ENCODE measurements at places on chromosomes 6 and 20.

DNA sequence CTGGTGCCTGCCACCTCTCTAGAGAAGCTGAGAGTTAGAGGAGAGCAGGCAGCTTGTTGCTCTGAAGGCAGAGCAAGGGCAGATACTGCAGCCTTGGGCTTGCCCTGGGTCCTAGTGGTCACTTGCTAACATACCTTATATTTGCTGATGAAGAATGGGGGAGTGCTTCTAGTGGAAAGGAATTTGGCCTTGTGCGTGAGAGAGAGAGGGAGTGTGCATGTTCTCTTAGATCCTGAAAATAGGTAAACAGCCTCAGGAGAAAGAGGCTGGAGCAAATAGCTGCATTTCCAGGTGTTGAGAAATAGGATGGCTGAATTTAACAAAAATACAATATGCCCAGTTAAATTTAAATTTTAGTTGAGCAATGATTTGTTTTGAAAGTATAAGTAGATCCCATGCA, 724.5 kb upstream of the FLRT3 start:
- DNase-seq, result no peak

- DNase-seq, result peak; percentile 58
Observed at GRCh38 chr6:27280064-27280539, 32.0 kb downstream of the POM121L2 start.

DNA sequence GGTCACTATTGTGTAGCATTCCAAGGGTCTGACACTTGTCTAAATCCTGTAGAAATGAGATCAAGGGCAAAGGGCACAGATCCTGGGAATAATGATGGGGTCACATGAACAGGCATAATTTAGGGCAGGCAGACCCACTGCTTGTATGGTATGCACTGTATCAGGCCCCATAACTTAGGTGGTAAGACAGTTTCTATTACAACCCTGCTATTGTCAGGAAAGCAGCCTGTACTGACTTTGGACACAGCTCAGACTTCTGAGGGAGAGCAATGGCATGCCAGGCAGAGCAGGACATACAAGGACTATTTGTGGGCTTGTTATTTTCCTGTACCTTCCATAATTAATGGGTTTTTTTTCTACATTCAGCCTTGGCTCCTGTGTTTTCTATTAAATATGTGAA, 286.8 kb downstream of the PKHD1 start:
- DNase-seq, result no peak

GRCh38 chr6:127463056-127463455, 3.9 kb upstream of the KIAA0408 start:
- no peak for DNase-seq

DNA sequence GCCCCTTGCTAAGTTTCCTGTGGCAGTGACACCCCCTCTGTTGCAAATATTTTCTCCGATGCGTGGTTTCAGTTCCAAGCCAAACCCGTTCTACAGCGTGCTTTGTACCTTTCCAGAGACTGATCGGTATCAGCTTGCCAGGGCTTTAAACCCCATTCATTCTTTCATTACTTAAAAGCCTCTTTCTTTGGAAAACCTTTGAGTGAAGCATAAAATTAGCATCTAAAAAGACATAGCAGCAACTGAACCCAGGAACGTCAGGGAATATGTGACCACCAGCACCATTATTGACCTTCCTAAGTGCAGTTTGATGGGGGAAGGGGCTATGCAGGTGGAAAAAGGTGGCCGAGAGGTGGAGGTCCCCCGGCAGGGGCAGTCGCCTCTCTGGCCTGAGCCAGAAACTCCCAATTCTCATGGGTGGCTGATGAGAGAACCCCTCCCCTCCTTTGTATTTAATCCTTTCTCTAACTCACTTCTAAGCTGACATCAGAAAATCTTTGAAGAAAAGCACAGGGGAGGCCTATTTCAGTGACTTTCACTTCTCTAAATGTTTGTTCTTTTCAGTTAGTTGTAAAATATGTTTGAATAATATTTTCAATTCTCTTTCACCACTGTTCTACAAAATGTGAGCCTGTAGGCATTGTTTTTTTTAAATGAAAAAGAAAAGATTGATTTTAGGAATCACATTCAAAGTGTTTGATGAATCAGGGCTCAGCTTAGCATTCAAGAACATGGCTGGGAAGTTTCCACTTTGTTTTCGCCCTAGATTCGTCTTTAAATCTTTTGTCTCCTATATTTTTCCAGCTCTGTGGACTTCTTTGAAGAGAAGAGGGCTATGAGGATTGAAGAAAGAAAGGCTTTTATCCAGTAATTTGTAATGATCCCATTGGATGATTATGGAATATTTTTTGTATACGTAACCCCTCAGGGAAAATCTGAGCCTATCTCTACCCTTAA, 89.2 kb downstream of the RSPH3 start:
- DNase-seq, result no peak

GRCh38 chr20:24679448-24680047, 210.1 kb downstream of the SYNDIG1 start:
- no peak for DNase-seq

GRCh38 chr6:122872311-122872710, 83.3 kb downstream of the SMPDL3A start:
- DNase-seq, result peak; percentile 36

GRCh38 chr6:157688275-157688959, 134.6 kb upstream of the SNX9 start:
- DNase-seq, result no peak

GRCh38 chr20:14928083-14928482, 590.7 kb upstream of the FLRT3 start:
- no peak for DNase-seq

DNA sequence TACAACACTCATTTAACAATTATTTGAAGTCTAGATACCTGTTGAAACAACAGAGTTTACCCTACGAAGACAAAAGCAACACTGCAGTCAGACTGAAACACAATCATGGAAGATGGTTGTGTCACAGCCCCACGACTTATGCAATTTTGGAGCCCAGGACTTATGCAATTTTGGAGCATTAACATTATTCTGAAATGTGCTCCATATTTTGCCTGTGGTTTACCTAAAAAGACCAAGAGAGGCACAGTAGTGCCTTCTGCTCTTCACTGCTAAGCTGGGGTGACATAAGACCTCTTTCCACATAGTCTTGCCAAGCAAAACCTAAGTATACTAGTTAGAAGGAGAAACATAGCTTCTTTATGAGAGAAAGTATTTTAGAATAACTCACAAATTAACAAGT, 216.5 kb downstream of the PTPRK start:
- no peak for DNase-seq

GRCh38 chr6:99501762-99502161, 13.5 kb downstream of the USP45 start:
- DNase-seq, result no peak

DNA sequence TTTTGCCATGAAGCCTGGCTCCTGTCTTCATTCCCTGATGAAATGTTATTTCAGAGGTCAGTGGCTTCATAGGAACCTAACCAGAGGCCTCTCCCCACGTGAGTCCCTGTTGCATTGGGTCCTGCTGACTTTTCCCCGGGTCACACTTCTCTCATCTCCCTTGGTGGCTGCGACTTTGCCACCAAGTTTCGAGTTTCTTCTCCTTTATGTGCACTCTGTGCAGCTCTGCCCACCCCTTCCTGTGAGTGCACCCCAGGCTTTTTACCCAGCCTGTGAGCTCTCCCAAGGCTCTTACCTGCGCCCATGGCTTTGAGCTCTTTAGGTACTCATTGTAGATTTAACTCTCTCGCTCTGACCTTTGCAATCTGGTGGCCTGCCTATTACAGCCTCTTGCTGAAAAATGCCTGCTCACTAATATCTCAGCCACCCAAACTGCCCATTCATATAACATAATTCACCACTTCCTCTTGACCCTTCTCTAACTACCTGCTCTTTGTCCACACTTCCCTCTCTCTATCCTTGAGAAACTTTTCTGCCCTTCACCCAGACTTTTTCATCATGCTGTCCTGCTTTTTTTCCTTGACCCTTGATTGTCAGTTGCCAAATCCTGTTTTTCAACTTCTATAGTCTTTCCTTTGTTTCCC, 105.9 kb downstream of the SASH1 start:
- no peak for DNase-seq

DNA sequence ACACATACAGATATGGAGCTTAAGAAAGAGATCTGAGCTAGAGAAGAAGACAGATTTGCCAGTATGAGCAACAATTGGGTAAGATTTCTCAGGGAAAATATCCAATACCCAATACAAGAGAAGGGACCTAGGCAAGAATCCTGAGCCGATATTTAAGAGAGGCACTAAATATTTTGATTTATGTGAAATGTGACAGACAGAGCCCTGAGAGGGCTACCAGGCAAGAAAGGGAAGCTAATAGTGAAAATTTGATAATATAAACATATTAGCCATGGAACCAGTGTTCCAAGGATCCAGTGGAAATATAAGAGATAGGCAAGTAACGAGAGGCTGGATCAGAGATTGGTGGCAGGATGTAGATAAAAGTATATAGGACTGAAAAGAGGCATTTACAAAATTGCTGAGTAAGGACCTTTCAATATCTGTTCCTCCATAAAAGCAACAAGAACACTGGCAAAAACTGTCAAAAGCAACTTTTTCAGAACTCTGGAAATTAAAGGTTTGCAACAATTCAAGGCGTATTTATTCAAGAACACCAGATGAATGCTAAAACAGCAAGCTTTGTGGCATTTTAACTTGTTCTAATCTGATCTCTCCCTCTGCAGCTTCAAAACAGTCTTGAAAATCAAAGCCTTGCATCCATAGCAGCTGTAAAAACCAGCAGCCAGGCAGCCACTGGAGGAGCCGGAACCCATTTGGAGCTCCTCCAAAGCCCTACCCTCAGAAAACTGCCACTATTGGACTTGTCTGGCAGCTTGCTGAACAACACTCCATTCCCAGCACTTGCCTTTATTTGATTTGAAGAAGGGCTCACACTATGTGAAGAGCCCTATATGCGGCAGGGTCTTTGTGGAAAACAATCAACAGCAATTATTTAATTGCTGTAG, 58.8 kb downstream of the REV3L start:
- DNase-seq, result no peak

GRCh38 chr6:82030301-82030700, 217.2 kb downstream of the IBTK start:
- no peak for DNase-seq

- DNase-seq, result peak; percentile 42
Observed at GRCh38 chr20:3710703-3711483, 1.5 kb downstream of the SIGLEC1 start.

- no peak for DNase-seq
Observed at GRCh38 chr6:36296240-36296639, 26.4 kb downstream of the PNPLA1 start.

- DNase-seq, result no peak
Observed at GRCh38 chr6:170162775-170163404, 128.0 kb downstream of the DLL1 start.

- DNase-seq, result no peak
Observed at GRCh38 chr6:150354754-150355571, 13.8 kb upstream of the IYD start.

DNA sequence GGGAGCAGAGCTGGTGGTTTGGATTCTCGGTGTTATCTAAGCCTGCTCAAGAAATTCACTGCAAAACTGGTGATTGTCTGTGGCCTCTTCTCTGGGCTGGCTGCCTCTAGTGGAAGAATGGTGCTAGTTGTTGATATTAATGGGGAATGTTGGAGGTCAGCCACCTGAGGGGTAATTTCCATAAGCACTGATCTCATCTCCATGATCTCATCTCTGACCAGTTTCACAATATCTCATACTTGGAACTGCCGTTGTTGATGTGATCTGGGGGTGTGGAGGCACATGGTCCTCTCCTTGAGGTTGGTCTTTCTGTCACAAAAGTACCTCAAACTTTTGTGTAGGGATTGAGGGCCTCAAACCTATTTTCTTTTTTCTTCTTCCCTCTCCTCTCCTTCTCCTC, 102.6 kb downstream of the CD109 start:
- DNase-seq, result no peak

DNA sequence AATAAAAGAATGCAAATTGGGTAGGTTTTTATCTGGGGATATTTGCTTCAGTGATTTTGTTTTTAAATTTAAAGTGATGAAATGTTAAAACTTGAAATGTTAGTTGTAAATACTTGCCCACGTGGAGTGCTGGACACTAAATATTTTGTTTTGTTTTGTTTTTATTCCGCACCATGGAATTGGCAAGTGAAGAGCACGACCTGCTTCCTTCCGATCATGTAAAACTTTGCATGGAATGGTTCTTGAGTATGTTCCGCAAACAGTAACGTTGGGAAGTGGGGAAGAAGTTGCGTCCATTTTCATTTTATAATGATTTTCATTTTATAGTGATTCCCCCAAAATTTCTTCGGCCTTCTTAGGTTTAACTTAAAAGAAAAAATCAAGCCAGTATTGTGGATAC, 765 bp downstream of the IRAK1BP1 start:
- peak; percentile 2 for DNase-seq

DNA sequence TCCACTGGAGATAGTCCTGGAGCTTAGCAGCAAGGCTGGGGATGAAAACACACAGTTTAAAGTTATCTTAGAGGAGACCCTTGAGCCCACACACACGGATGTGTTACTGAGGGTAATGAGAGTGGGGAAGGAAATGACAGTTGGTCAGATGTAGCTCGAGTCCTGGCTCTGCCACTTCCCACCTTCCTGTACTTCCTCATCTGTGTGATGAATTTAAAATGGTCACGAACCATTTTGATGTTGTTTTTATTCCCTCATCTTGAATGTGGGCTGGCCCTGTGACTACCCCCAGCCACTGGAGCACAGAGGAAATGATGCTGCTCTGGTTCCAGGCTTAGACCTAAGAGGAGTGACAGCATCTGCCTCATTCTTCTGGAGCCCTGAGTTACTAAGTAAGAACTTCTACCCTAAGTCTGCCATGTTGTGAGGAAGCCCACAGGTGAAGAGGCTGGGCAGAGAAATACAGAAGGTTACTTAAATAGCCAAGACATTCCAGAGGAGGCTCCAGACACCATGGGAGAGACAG, 141.2 kb downstream of the NRN1 start:
- DNase-seq, result no peak

DNA sequence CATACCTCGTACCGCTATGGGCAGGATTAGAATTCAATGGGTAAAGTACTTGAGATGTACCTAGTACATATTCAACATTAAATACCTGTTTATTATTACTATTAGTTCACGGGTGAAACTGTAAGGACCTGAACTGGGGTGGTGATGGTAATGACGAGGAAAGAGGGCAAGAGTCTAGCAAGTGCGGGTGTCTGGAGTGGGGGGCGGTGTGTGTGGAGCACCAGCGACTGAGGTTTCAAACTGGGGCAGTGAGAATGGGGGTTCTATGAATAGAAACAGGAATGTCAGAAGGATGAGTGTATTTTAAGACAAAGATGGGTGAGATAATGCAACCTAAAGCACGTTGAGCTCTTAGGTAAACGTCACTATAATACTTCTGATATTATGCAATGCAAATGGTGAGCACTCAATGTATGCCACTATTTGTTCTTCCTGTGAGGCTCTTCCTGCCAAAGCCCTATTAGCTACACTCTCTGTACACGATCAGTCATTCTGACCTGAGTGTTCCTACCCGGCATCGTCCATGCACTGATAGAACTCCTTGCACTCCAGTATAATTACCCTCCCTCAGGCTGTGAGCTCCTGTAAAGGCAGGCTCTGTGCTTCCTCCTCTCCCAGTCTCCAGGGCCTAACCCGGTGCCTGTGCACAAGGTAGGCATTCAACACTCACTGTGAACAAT, 55.0 kb downstream of the ALDH5A1 start:
- no peak for DNase-seq

GRCh38 chr20:53021934-53022333, 49.8 kb downstream of the TSHZ2 start:
- no peak for DNase-seq

GRCh38 chr20:53967527-53967926, 102.9 kb downstream of the BCAS1 start:
- DNase-seq, result no peak

- no peak for DNase-seq
Observed at GRCh38 chr6:46638650-46639049, 14.0 kb downstream of the CYP39A1 start.
